Activated CD4-positive, CD25-positive, alpha-beta regulatory T cell (primary cell): ENCODE measurements at places on chromosomes 11 and 22.

DNA sequence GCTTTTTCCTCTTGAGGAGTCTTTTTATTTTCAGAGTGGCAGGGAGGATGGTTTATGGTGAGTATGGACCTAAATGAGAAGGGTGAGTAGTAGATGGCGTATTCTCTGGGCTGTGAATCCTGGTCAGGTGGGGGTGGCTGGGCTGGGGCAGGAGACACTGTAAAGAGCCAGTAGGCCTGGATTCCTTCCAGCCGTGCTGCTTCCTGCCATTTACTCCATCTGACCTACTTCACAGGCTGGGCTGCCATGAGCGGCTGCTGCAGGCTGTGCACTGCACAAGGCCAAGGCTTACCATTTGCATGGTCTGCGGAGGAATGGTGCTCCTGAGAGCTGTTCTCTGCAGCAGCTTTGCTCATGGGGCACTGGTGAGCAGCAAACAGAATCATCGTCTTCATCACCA is 297.6 kb downstream of the KIRREL3 start:
- DNase-seq = no peak

DNA sequence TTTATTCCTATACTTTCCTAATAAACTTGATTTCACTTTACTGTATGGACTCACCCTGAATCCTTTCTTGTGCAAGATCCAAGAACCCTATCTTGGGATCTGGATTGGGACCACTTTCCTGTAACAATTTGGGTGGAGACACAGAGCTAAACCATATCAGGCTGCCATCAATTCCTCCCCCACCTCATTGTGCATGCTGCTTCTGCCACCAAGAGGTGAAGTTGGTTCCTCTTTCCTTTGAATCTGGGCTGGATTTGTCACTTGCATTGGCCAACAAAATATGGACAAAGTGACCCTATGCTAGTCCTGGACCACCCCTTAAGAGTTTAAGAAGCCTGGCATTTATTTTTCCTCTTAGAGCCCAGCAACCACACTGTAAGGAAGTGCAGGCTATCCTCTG is 39.4 kb upstream of the CEP295 start:
- no peak for DNase-seq

- DNase-seq = no peak
These were observed 149.1 kb downstream of the CTTN start for GRCh38 chr11:70547386-70547785.

DNA sequence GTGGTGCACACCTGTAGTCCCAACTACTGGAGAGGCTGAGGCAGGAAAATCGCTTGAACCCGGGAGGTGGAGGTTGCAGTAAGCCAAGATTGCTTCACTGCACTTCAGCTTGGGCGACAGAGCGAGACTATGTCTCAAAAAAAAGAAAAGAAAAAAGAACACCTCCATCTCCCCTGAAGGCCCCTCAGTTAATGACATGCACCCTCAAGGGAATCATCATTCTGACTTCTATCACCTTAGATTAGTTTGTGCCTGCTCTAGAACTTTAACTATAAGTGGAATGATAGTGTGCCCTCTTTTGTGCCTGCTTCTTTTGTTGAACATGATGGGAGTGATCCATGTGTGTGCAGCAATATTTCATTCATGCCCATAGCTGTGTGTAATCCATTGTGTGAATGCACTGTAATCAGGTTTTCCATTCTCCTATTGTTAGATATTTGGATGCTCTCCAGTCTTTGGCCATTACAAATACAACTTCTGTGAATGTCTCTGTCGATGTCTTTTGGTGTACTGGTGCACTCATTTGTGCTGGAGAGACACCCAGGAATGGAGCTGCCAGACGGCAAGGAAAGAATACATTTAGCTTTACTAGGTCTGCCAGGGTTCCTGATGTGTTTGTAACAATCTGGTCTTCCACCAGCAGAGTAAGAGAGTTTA is 883 bp upstream of the VPREB3 start:
- no peak for DNase-seq

DNA sequence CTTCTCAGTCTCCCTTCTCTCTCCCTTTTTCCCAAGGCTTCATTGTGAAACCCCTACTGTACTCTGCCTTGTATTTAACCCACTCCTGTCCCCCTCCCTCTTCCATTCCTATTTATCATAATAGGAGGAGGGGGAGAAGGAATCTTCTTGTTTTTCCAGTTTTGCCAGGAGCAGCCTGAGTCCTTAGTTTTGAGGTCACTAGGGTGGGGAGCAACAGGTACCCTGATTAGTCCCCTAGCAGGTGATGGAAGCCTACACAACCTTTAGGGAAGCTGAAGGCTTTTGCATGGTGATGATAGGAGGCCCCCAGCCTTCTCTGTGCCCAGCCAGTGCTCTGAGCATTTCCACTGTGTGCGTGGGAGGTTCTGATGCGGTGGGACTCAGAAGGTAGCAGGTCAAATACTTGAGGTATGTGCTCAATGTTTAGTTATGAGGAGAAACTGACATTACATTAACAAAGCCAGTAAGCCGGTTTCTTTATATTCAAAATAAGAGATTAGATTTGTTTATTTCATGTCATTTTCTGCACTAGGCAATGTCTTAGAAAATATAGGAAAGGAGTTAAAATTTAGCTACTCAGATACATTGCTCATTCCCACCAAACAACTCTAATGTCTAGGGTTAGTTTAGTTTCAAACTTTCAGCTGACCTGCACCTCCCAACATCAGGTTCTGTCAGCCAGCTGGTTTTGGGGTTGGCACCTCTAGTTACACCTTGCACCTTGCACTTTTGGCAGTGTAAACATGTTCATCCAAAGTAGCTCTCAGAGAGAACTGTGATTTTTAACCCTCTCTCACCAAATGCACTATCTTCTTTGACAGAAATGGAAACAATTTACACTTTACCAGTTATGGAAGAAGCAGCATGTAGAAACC is 26.0 kb downstream of the PARVA start:
- DNase-seq = no peak

DNA sequence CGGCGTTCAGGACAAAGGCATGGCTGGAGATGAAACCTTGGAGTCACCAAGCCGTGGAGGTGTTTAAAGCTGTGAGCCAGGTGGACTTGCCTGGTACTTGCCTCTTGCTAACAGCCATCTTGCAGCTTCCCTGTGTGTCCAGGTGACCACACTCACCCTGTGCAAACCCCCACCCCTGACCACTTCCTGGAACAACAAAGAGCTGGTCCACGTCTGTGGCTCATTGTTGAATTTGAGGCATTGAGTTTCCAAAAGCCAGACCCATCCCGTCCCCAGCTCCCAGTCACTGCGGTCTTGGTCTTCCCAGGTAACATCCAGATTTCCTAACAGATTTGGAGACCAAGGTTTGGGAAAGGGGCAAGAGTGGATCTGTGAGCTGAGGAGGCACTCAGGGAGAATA is 18.5 kb downstream of the DHCR7 start:
- DNase-seq = no peak

DNA sequence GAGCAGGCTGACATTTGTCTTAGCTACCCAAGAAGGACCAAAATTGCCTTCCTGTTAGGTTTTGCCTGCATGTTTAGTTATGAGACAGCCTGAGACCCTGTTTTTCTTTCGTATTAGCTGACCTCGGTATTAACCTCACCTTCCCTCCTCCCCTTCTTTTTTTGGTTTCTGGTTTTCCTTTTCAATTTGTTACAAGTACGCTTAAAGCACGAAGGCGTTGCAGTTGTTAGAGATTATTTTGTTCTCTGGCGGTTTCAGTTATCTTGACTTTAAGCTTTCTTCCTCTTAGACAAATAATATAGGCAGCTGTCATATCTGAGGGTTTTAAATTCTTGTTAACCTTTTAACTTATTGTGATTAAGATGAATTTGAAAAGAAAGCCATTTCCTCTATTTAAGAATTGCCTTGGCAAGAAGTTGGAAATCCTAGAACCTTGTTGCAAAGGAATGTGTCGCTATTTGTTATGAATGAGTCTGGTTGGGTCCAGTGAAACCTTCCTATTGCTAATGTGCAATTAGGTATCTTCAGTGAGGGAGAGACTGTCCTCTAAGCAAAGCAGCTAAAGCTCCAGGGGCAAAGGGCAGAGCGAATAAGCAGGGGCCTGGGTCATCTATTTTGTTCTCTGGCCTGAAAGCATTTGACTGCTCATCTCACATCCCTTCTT is 45.7 kb downstream of the PACS1 start:
- no peak for DNase-seq

DNA sequence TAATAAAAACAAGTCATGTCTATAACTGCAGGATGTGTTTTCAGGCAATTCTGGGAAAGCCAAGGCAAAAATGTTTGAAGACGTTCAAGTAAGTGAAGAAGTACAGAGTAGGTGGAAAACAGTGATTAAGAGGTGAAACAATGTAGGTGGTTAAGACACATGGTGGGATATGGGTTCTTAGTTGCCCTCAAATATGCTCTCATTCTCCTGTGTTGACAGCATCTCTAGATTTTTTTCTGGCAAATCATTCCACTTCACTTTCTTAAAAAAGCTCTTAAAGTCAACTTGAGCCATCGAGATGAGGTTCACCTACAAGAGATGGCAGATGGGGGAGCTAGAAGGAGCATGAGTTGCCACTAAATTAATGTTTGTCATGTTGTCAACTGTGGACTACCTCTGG is 1041.0 kb upstream of the CNTN5 start:
- DNase-seq = no peak

GRCh38 chr11:131662317-131662972 is 292.0 kb downstream of the NTM start:
- DNase-seq = no peak

DNA sequence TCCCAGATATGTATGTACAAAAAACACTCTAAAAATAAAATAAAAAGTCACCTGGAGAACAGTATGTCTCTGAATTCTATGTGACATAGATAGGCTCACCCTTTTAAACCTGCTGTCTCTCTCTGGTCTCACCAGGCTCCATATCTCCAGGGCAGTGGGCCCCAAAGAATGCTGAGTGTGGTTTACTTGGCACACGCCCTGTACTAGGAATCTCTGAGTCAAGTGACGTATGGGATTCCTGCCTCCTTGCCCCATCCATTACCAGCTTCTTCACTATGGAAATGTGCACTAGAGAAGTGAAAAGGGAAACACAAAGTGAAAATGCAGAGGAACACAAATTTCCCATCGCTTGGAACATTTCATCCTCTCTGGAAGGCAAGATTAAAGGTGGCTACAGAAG is 722.2 kb upstream of the TENM4 start:
- no peak for DNase-seq

GRCh38 chr11:57571606-57572005 is 4.1 kb upstream of the UBE2L6 start:
- DNase-seq = no peak

DNA sequence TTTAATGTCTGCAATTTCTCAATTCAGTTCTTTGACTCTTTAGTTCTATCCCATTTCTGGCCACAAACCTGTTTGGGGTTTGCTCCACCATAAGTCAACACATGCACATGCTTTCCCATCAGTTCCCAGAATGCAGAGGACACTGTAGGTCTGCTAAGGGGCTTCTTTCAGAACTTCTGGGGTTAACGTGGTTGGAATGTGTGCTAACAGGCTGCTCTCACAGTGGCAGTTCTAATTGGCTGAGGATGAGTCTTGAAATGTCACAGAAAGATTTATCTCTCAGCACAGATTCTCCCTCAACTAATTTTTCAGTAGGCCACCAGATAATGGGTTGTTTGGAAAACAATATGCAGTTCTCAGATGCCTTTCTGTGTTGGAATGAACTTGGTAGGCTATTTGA is 703.4 kb downstream of the NTM start:
- no peak for DNase-seq

GRCh38 chr22:46723882-46724281 is 14.2 kb downstream of the CERK start:
- DNase-seq = no peak

- DNase-seq = no peak
These were observed 440 bp upstream of the SLC25A45 start for GRCh38 chr11:65382804-65383368.

- DNase-seq = no peak
These were observed 40.0 kb downstream of the DUSP8 start for GRCh38 chr11:1532014-1532586.

DNA sequence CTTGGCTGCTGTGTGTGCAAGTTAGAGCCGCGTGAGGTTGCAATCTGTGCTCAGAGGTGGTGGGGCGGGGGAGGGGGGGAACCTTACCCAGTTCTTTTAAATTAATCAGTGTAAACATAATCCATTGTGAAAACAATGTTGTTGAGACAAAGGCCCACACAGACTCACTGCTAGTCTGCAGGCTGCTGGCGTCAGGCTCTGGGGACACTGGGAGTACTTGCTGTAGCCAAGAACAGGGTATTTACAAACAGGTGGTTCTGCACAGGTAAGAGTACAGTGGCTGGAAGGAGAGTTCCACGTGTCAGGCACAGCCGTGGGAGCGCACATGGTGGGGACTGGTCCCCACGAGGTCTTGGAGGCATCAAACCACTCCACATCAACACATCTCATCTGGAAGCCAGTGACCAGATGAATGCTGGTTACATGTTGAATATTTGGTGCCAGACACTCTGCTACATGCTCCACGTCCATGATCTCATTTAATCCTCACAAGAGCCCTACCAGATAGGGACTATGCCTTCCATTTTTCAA is 27.4 kb downstream of the SCUBE1 start:
- no peak for DNase-seq

DNA sequence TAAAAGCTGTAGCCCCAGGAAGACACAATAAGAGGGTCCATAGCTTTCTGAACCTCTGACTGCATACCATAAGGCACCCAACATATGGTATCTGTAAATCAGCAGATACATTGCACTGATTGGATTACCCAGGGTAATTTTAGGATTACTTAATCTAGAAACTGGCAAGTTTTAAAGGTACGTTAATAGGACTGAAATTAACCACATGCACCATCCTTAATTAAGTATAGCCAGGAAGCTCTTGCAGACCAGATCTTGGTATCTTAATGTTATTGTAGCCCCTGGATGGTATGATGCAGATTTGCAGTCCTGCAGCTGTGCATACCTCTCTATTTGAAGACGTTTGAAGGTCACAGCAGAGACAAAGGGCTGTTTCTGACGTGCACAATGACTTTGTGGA is 72.8 kb downstream of the ARHGAP42 start:
- DNase-seq = no peak

- DNase-seq = no peak
These were observed 248.0 kb downstream of the ST3GAL4 start for GRCh38 chr11:126603486-126603885.

- DNase-seq = no peak
These were observed 18.8 kb downstream of the CSNK1E start for GRCh38 chr22:38298312-38299005.

GRCh38 chr22:28791841-28792490 is 8.4 kb downstream of the XBP1 start:
- DNase-seq = no peak

- no peak for DNase-seq
These were observed 21.6 kb upstream of the C11orf96 start for GRCh38 chr11:43920598-43921419.

DNA sequence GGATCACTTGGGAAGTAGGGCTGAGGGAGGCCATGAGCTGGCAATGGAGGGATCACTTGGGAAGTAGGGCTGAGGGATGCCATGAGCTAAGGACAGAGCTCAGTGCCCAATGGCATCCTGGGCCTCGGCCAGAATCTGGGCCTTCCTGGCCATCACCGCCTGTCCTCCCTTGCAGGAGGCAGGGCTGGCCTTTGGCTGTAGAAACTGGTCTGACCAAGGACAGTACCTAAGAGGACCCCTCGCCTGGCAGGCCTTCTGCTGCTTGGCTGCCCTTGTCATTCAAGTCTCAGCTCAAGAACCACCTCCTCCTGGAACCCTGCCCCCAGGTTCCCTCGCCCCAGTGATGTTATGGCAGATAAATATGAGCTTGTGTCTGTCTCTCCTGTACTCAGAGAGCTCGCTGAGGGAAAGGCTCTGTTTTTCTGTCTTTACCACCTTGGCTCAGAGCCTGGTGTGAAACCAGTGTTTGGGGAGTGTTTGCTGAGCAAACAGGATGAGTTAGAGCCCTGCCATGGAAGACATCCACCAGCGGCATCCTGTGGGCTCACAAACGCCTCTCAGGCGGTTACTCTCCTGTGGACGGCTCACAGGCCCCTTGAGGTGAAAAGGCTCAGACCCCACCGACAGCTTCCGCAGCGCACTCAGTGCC is 19.3 kb upstream of the RASL10A start:
- DNase-seq = no peak
